ENCODE measurements at places on chromosomes 16 and 17. TPM values are rescaled to one million over a fixed set of nuclear protein-coding genes. Genes with fewer than 3 reads are reported as not detected.

- no peak for DNase-seq
These were observed 116.6 kb downstream of the CBLN1 start for GRCh38 chr16:49165025-49165424.

GRCh38 chr16:51149251-51149661 lies 1.8 kb downstream of the SALL1 start:
- DNase-seq = no peak

- peak; percentile 53 for DNase-seq
These were observed 29.4 kb downstream of the CCR7 start for GRCh38 chr17:40535924-40536294.

DNA sequence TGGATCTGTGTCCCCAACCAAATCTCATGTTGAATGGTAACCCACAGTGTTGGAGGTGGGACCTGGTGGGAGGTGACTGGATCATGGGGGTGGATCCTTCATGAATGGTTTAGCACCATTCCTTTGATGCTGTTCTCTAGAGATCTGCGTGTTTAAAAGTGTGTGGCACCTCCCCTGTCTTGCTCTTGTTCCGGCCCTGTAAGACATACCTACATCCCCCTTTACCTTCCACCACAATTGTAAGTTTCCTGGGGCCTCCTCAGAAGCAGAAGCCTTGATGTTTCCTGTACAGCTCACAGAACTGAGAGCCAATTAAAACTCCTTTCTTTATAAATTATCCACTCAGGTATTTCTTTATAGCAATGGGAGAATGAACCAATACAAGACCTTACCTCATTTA lies 257.7 kb downstream of the XYLT1 start:
- DNase-seq = no peak

- DNase-seq = peak; percentile 94
These were observed 4.7 kb downstream of the VASN start for GRCh38 chr16:4376126-4376892.

DNA sequence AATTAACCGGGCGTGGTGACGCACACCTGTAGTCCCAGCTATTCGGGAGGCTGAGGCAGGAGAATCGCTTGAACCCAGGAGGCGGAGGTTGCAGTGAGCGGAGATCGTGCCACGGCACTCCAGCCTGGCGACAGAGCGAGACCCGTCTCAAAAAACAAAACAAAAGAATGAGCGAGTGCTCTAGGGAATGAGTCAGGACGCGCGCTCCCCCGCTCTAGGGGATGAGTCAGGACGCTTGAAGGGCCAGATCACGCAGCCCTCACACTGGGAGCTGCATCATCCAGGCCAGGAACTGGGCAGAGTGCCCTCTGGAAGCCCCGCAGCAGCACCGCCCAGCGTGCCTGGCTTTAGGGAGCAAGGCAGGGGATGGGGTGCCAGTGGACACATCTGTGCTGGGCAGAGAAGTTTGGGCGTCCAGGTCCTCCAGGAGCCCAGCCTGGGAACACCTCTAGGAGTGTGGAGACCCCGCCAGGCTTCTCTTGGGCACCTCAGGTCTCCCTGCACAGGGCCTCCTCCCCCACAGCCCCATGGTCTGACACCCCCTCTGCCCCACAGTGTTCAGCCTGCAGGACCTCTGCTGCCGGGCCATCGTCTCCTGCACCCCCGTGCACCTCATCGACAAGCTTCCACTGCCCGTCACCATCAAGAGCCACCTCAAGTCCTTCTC lies 3.9 kb upstream of the WFIKKN1 start:
- DNase-seq = peak; percentile 99

Gene PIPOX
- polyA plus RNA-seq = not detected

Gene COQ7
- polyA plus RNA-seq = 9.8 TPM

DNA sequence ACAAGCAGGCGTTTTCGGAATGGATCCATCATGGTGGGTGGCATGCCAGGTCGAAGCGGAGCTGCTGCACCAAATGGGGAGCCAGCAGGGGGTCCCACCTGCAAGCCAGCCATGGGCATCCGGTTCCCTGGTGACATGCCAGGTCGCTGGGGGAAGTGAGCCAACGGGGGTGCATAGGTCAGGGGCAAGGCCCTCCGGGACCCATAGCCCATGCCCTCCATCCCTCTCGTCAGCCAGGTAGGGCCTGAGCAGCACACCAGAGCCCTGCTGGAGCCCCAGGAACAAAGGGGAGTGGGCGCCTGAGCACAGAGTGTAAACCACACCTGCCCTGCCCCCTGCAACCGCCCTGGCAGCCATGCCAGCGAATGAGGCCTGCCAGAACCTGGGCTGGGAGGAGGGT lies 5.0 kb downstream of the SMARCD2 start:
- no peak for DNase-seq

DNA sequence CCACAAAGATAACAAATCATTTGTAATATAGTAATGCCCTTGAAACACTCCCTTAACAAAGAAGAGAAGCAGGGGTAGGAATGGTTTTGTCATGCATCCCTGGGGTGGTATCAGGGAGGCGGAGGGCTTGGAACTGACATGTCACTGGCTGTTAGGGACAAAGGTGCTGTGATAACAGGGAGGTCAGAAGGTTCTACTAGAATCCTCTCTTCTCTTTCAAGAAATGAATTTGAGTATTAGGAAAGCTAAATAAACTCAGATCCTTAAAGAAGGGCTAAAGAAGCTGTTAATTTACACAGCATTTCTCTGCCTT lies 65.4 kb upstream of the ADAMTS18 start:
- DNase-seq = no peak

Gene ZNF771
- polyA plus RNA-seq = 20.1 TPM

Gene TVP23A
- 0.06 TPM for polyA plus RNA-seq

DNA sequence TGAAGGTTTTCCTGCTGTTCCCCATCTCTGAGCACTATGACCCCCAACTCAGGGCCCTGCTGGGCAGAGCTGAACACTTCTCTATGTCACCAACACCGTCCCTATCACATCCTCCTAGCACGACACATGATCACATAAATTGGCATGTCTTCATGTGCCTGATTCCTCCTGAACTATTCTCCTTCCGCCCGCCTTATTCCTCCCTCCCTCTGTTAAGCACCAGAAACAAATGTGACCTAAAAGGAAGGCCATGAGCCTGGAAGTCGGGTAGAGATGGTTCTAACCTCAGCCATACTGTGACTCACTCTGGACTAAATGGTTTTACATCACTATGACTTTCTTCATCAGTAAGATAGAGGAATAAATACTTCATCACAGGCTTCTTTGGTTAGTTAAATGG lies 80.8 kb upstream of the DYNLRB2 start:
- DNase-seq = peak; percentile 71

Gene KRT25
- polyA plus RNA-seq = not detected

DNA sequence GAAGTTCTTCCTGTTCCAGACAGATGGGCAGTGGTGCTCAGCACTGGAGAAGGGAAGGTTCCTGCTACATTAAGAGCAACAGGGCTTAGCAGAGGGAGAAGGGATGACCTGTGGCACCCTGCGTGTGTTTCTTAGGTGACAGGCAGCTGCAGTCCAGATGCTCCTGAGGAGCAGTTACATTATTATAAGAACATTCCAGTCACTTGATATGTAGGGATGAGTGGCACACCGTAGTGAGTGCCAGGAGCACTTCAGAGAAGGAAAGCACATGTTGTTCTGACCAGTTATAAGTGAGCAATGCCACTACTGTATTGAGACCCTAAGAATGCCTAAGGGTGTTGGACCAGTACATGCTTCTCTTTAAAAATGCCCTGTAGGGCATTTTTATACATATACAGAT lies 39.9 kb upstream of the MRC2 start:
- DNase-seq = no peak

GRCh38 chr16:85878875-85879274 lies 20.1 kb upstream of the IRF8 start:
- peak; percentile 77 for DNase-seq

Gene COL1A1
- polyA plus RNA-seq = 15,283 TPM

Gene SPATA32
- not detected for polyA plus RNA-seq

- peak; percentile 79 for DNase-seq
These were observed 752 bp downstream of the EXOSC6 start for GRCh38 chr16:70250748-70251628.

GRCh38 chr17:15398291-15398690 lies 56.9 kb upstream of the TEKT3 start:
- peak; percentile 80 for DNase-seq

- DNase-seq = no peak
These were observed 130.4 kb upstream of the PMFBP1 start for GRCh38 chr16:72302332-72302731.

DNA sequence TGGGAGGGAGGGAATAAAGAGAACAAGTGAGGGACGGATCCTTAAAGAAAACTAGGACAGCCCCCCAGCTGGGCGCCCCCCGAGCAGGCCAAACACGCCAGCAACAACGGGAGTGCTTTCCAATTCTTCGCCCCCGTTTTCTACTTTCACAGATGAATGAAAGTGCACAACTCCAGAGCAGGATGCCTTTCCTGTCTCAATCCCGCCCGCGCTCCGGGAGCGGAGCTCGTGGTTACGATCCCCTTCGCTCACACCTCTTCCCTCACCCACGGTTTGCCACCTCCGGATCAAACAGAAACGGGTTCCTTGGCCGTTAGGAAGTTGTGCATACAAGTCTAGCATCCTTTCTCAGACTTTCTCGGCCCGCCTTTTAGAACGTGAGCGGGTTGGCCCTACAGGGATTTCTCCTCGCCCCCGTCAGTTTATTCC lies 680 bp downstream of the SKA2 start:
- peak; percentile 80 for DNase-seq

DNA sequence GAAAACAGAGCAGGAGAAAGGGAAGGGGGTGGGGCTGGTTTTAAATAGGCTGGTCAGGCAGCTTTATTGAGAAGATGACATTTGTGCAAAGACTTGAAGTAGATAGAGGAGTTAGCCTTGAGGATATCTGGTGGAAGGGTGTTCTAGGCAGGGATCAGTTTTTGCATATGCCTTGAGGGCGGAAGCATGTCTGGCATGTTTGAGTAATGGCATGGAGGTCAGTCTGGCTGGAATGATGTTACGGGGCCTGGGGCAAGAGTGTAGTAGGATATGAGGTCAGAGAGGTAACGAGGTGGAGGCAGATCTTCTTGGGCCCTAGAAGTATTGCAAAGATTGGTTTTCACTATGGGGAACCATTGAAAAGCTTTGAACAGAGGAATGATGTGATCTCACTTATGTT lies 4.8 kb downstream of the RABEP1 start:
- DNase-seq = no peak

DNA sequence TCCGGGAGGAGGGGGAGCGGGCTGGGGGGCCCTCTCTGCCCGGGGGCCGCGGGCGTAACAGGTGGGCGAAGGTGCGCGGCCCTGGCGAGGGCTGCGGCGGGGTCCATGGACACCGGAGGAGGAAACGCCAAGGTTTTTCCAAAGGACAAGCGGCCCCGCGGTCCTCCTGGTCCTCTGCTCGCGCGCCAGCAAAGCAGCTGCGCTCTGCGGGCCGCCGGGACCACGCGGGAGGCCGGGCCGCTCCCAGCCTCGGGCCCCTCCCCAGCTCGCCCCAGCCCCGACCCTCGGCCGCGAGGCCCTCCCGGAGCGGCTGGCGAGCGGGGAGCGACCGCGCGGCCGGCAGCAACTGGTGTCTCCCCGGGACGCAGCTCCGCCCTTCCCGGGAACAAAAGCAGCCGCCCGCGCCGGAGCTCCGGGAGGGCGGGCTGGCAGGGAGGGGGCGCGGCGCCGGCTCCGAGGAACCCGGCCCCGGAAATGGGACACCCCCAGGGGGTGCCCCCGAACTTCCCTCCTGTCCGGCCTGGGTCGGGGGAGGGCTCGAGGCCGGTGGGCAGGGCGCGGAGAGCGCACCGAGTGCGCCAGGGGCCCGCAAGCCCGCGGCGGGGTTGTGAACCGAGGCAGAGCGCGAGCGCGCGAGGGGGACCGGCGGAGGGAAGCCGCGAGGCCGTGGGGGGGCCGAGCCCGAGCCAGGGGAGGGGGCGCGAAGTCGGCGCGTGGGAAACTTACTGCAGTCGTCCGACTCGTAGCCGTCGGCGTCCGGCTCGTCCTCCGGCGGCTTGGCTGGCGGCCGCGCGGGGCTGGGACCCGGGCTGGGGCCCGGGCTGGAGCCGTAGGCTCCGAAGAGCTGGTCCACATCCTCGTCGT lies 837 bp downstream of the DOC2B start:
- peak; percentile 24 for DNase-seq

DNA sequence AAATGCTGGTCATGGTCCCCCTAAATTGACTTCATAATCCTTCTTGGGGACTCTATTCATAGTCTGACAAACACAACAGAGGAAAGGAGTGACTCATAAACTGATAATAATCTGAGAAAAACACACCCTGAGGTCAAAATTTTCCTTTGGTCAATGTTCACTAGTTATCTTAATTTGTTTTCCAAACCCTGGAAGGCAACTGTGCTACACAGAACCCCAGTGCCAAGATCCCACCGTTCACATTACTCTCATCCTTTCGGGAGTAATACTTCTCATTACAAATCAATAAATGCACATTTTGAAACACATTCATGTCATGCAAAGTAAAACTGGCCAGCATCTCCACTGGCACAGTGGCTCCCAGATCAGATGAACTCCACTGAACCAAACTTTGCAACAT lies 23.2 kb downstream of the COIL start:
- peak; percentile 25 for DNase-seq

DNA sequence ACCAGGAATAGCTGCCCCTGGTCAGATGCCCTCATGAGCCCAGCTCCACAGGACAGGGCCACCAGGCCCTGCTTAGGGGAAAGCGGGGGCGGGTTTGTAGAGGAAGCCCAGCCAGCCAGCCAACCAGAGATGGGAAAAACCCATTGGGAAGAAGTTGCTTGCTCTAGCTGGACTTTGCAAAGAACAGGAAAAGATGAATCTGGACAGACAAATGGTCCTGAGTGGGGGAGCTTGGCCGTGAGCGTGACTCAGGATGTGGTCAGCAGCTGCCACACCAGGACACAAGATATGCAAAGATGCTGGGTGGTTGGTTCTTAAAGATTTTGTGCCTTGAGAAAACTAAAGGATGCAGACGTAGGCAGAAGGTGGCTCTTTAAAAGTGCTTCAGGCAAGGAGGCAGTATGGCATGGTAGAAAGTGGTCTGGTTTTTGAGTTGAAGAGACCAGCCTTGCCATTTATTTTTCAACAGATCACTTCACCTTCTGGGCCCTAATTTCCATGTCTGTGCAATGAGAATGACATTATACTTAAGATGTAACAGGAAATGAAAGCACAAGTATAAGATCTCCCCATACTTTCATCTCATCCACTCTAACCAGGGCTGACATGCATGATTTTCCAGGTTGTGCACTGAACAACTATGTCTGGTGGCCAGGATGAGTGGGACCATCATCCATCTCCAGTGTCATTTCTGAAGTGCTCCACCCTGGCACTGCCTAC lies 27.8 kb upstream of the HEATR6 start:
- DNase-seq = peak; percentile 82

DNA sequence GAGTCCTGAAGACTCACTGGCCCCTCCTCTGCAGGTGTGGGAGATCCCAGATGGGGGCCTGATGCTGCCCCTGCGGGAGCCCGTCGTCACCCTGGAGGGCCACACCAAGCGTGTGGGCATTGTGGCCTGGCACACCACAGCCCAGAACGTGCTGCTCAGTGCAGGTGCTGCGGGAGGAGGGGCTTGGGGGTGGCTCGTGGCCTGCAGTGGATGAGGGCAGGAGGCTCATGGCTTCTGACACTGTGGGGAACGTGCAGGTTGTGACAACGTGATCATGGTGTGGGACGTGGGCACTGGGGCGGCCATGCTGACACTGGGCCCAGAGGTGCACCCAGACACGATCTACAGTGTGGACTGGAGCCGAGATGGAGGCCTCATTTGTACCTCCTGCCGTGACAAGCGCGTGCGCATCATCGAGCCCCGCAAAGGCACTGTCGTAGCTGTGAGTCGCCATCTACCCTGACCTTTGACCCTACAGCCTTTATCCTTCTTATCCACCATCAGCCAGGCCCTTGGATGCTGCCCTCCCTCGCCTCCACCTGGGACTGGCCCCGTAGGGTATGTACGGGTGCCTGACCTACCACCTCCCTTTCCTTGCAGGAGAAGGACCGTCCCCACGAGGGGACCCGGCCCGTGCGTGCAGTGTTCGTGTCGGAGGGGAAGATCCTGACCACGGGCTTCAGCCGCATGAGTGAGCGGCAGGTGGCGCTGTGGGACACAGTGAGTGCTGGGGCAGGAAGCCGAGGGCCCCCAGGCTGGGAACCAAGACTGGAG lies 3.6 kb downstream of the CORO1A start:
- peak; percentile 58 for DNase-seq
